Colonic mucosa (tissue), 4 donors: ENCODE measurements at places on chromosomes 3 and 15. TPM values are rescaled to one million over a fixed set of nuclear protein-coding genes. Genes with fewer than 3 reads are reported as not detected.

DNA sequence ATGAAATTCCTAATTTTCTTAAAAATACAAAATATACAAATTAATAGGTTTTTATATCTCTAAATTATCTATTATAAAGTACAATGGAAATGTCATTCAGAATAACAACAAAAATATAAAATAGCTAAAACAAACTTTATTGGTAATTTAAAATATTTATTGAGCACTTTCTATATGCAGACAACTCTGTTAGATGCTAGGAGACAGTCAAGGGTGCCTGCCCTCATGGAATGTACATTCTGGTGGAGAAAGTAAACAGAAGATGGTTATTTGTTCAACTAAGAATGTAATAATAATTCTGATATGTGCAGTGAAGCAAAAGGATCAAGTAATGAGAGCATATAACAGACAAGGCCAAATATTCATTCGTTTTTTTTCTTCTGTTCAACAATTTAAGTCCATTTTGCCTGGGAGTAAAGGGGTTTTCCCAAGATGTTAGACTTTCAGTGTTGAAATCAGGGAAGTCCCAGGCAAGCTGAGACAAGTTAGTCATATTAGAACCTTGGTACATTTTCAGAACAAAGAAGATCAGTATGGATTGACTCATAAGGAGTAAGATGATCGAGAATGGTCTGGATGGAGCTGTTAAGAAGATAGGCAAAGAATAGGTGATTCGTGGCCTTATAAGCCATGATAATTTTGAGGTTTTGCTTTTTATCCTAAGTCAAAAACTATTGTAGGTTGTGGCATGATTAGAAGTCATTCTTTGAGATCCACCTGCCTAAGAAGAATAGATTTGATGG is 150.2 kb upstream of the MLF1 start:
- no peak overlapping the region for H3K27ac ChIP-seq
- H3K4me1 ChIP-seq, result no peaks in the 10 kb centered on the region
- H3K4me3 ChIP-seq, result no peak overlapping the region
- H3K27me3 ChIP-seq, result no peaks in the 10 kb centered on the region
- H3K36me3 ChIP-seq, result no peaks in the 10 kb centered on the region
- no peak for DNase-seq

GRCh38 chr3:159532577-159532976 is 456.1 kb upstream of the IL12A start:
- H3K4me3 ChIP-seq, result no peak overlapping the region
- no peak overlapping the region for H3K27ac ChIP-seq
- H3K36me3 ChIP-seq, result no peaks in the 10 kb centered on the region
- no peaks in the 10 kb centered on the region for H3K4me1 ChIP-seq
- no peak for DNase-seq
- H3K27me3 ChIP-seq, result no peaks in the 10 kb centered on the region

DNA sequence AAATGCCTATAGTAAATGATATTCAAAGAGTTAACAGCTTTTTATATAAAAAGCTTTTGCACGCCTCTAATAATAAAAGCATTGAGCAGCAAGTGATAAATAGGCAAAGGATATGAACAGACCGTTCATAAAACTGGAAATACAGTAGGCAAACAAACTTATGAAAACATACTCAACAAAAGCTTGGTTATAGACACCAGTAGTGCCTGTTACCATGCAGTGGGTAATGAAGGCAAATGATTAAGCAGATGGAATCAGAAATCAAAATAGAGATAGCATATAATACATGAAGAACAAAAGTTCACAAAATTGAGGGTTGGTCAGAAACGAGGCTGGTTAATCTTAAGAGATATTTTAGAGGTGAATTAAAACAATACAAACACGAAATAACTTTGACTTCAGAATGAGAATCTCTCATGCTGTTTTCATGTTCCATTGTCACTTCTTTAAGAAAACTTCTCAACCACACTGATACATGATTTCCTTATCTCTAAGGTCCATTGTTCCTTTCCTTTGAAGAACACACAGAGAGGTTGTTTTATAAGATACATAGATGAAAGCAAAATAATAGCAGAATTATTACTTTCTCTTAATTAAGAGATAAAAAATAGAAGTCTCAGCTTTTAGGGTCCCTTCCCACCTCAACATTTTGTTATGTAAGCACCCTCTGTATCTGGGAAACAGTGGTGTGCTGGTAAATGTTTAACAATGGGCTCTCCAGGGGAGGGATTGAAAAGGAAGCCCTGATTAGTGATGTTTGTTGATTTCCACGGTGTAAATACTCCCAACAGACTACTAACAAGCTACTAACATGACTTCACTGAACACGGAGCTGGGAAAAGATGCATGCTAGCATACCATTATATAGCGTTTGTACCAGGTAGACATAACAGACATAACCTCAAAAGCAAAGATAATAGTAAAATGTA is 12.6 kb downstream of the RASGRP1 start:
- no peaks in the 10 kb centered on the region for H3K27me3 ChIP-seq
- DNase-seq, result no peak

GRCh38 chr3:152943645-152944044 is 108.7 kb downstream of the P2RY1 start:
- no peaks in the 10 kb centered on the region for H3K27me3 ChIP-seq
- no peaks in the 10 kb centered on the region for H3K36me3 ChIP-seq
- H3K27ac ChIP-seq, result peak overlapping the region; percentile 2
- H3K4me3 ChIP-seq, result no peak overlapping the region
- no peak for DNase-seq

DNA sequence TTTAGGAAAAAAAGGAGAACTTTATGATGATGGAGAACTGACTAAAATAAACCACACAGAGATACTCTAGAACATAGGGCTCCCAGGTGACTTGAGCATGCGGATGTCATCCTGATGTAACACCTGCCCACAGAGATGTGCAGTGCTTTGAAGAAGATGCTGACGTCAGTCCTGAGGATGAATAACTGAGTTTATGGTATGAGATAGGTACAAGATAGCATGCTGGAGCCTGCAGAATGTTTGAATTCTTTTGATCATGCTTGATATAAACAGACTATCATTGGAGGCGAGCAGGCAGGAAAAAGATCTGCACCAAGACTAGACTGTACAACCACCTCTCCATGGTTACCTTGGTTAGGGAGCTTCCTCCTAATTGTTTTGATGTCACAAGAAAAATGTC is 12.4 kb downstream of the CCR4 start:
- H3K27ac ChIP-seq, result no peak overlapping the region
- no peak overlapping the region for H3K4me3 ChIP-seq
- no peaks in the 10 kb centered on the region for H3K4me1 ChIP-seq

GRCh38 chr15:33119865-33120264 is 74.6 kb downstream of the FMN1 start:
- no peaks in the 10 kb centered on the region for H3K4me1 ChIP-seq
- no peak overlapping the region for H3K4me3 ChIP-seq
- H3K36me3 ChIP-seq, result no peaks in the 10 kb centered on the region
- no peaks in the 10 kb centered on the region for H3K27me3 ChIP-seq
- no peak overlapping the region for H3K27ac ChIP-seq

DNA sequence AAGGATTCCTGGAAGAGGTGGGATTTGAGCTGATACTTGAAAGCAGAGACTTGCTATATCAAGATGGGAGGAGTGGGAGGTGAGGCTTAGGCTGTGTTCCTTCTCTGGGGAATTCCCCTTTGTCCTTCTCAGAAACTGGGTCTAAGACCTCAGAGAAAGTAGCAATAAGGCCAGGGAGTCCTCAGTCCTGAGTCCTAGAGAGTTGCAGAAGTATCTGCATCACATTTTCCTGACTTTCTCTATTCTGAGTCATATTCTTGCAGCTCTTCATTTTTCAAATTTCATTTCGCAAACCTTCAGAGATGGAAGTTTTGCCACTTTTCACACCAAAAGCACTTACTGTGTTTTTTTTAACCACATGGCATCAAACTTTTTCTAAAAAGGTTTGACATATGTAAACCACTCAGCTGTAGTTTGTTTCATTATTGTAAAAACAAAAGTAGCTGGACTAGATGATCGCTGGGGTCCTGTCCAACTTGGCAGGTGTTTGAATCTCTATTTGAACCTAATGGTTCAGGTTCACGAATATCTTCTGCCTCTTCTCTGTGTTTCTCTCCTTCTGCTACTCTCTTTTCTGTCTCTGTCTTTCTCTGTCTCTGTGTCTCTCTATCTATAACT is 21.3 kb downstream of the COLQ start:
- H3K27ac ChIP-seq, result no peak overlapping the region
- no peaks in the 10 kb centered on the region for H3K36me3 ChIP-seq
- no peaks in the 10 kb centered on the region for H3K4me1 ChIP-seq
- H3K4me3 ChIP-seq, result no peak overlapping the region

GRCh38 chr3:29335438-29335837 is 54.6 kb downstream of the RBMS3 start:
- no peaks in the 10 kb centered on the region for H3K36me3 ChIP-seq
- H3K27me3 ChIP-seq, result no peaks in the 10 kb centered on the region
- H3K4me3 ChIP-seq, result peak overlapping the region; percentile 4
- peak overlapping the region; percentile 28 for H3K27ac ChIP-seq

GRCh38 chr3:21462141-21462540 is 288.9 kb downstream of the ZNF385D start:
- no peaks in the 10 kb centered on the region for H3K27me3 ChIP-seq
- DNase-seq, result no peak
- H3K36me3 ChIP-seq, result no peaks in the 10 kb centered on the region
- H3K4me3 ChIP-seq, result no peak overlapping the region

DNA sequence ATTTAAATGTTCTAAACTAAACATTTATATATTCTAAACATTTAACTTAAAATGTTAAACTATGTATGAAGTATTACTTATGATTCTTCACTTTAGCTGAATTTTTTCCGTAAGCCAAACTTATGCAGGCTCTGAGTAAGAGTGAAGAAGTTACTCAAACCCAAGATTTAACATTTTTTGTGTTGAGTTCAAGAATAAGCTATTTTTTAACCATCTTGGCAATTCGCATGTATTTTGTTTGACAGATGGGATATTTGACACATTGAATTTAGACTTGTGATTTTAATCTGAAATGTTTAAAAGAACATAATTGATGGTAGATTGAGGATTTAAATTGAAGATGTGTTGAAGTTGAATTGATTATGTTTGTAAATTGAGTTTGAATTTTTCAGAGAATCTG is 14.6 kb upstream of the PPP2R3A start:
- H3K4me3 ChIP-seq, result no peak overlapping the region
- H3K36me3 ChIP-seq, result no peaks in the 10 kb centered on the region
- no peak for DNase-seq
- H3K27me3 ChIP-seq, result no peaks in the 10 kb centered on the region
- H3K4me1 ChIP-seq, result no peaks in the 10 kb centered on the region
- no peak overlapping the region for H3K27ac ChIP-seq

- H3K27me3 ChIP-seq, result no peaks in the 10 kb centered on the region
- H3K27ac ChIP-seq, result no peak overlapping the region
- no peaks in the 10 kb centered on the region for H3K4me1 ChIP-seq
- no peak overlapping the region for H3K4me3 ChIP-seq
- no peaks in the 10 kb centered on the region for H3K36me3 ChIP-seq
Measured at GRCh38 chr3:129415830-129416229, 12.6 kb downstream of the EFCAB12 start.

DNA sequence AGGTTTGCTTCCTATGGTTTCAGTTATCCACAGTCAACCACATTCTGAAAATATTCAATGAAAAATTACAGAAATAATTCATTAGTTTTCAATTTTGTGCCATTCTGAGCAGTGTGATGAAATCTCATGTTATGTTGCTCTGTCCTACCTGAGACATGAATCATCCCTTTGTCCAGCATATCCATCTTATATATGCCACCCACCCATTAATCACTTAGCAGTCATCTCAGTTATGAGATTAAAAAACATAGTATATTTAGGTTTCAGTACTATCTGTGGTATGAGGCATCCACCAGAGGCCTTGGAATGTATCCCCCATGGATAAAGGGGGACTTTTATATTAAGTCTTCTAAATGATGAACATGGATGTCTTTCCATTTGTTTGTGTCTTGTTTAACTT is 64.7 kb upstream of the PROK2 start:
- H3K27ac ChIP-seq, result no peak overlapping the region
- H3K4me3 ChIP-seq, result no peak overlapping the region
- H3K27me3 ChIP-seq, result no peaks in the 10 kb centered on the region

The RGMA gene
- 12.4 TPM for total RNA-seq

The REC114 gene
- total RNA-seq, result not detected

The TRIM71 gene
- not detected for total RNA-seq

The HIGD2B gene
- total RNA-seq, result not detected

The SLC28A1 gene
- total RNA-seq, result 0.80 TPM

The ZCWPW2 gene
- total RNA-seq, result 1.0 TPM

The ATP2B2 gene
- 0.11 TPM for total RNA-seq

The SERINC4 gene
- 0.21 TPM for total RNA-seq
